ENCODE measurements at places on chromosomes 11 and 22.

DNA sequence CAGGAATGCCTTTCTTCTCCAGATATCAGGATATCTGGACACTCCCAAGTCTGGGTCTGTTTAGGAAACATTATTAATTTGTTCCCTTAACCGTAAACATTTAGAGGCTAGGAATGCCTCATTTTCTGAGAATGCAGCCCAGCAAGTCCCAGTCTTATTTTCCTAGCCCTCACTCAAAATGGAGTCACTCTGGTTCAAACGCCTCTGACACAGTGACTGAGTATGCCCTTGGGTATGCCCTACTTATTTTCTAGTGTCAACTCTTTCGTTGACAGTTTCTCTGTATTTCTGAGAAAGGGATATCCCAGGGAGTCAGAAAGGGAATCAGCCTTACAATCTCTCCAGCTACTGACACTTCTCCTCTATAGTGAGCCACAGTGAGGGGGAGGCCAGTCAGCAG is 16.0 kb upstream of the CCDC81 start:
- no peak for DNase-seq

DNA sequence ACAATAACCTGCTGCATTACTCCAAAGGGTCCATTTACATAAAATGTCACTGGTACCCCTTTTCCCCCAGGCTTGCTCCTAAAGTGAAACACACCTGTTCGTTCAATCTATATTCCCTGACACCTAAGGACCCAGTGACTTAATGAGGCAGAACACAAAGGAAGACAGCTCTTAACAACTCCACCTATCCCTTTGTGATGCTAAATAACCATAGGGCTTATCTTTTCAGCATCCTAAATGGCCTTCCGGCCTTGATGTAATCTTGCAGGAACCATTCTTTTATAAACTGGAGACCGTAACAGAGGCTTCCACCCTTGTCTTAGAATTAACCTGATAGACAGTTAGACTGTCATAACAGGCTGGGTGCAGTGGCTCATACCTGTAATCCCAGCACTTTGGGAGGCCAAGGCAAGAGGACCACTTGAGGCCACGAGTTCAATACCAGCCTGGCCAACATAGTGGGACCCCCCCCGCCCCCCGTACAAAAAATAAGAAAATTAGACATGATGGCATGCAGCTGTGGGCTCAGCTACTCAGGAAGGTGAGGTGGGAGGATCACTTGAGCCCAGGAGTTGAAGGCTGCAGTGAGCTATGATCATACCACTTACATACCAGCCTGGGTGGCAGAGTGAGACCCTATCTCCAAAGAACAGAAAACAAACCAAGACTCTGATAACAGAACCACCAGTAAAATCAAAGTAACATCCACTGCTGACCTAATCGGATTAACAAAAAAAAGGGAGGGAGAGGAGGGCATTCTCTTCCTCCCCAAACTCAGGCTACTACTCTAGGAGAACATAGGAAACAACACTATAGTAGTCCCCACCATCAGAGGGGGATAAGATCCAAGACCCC is 5.1 kb downstream of the CHEK2 start:
- no peak for DNase-seq

DNA sequence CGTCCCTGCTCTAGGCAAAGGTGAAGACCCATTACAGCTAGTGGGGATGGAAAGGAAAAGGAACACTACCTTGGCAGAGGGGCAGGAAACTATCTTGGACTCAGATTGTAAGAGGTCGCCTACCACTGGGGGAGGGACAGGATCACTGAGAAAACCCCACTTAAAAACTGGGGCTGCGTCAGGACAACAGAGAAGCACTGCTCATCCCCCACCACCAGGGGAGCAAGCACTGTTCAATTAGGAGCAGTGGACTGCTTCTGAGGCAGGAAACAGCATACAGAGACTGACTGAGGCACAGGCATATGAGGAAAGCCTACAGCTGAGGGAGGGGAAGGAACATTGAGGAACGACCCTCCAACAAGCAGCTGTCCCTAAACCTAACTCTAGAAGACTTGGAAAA is 20.8 kb upstream of the DLAT start:
- DNase-seq, result peak; percentile 39

DNA sequence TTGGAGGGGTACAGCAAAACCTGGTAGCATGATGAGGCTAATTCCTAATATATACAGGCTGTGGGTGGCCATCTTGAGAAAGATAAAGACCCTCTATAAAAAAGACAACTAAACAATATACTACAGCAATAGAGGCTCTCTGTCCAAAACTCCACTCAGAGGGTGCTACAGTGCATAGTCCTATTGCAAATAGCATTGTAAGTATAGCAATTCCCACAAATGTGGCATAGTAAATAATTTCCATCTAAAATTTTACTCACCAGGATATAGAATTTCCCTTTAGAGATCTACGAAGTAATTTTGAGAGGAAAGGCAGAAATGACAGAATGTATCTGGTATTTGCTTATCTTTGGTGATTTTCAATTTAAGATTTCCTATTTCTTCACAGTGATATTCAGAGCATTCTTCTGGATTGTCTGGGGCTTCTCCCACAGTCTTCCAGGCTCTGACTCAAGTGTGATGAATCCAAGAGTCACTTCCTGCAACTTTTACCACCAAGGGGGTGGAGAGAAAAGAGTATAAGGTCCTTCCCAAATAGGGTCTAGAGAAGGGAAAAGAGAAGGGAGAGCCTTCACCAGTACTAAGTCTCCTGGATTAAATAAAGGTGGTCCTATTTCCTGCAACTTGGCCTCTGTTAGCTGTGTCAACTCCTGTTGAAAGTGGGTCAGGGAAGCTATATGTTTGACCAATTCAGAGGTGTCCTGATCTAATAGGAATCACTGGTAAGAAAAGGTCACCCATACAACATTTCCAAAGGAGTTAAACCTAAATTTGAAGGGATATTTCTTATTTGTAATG is 1054.7 kb upstream of the CNTN5 start:
- no peak for DNase-seq
